ENCODE measurements at places on chromosomes 1 and 21.

DNA sequence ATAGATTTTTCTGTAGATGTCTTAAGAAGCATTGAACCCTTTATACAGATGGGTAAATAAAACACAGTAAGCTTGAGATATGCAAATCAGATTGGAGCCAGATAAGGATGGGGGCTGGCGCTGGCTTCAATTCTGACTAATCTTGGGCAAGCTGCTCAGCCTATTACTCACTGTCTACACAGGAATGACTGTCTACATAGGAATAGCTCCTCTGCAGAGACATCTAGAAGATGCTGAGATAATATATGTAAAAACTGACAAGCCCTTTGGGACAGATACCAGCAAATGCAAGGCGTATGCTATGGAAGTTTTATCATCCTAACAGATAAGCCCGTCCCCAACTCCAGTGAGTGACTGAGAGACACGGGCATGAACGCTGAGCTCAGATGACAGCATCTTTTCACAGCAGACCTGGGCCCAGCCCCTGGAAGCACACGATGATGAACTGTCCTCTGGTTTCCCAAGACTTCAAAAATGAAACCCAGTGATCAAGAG lies 1.7 kb downstream of the CLDN14 start:
- no peak for DNase-seq

- no peak for DNase-seq
Observed at GRCh38 chr1:178126741-178127185, 32.9 kb downstream of the RASAL2 start.

DNA sequence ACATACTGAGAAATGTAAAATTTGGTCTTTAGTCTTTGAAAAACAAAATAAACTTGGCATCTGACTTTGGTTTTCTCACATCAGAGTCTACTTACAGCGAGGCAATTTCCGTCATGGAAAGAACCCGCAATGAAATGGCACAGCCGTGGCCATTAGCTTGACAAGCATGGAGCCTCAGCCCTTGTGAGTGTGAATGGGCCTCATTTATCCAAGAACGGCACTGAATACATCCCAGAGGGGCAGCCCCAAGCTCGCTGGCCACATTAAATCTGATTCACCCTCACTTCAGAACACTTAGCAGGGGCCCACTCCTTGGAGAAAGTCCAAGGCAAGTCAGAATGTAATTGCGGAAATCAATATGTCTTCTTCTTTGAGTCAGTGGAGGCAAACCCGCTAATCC lies 64.8 kb downstream of the ERG start:
- no peak for DNase-seq

- DNase-seq = no peak
Observed at GRCh38 chr1:39757501-39757900, 13.6 kb downstream of the OXCT2 start.

DNA sequence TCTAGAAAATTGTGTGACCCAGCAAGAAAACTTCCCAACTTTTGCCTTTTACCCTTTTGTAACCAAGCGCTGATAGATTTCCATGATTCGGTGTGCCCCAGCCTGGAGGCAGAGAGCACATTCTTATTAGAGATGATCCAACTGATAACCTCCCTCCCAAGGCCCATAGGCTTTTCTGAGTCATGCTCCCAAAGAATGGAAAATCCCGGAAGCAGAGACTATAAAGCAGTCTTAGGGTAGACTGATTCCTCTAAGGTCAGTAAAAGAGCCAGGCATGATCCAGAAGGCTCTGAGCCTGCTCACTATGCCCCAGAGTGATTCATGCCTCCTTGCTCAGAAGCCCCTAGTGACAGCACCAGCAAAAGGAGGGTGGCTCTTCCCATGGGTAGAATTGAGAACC lies 4.3 kb downstream of the CAMK1G start:
- no peak for DNase-seq

- DNase-seq = no peak
Observed at GRCh38 chr1:183711741-183712361, 58.7 kb upstream of the APOBEC4 start.

Measured in NCI-H345 (cell line).